Upper lobe of left lung (tissue), 6 donors: ENCODE measurements at places on chromosomes 4 and X. TPM values are rescaled to one million over a fixed set of nuclear protein-coding genes. Genes with fewer than 3 reads are reported as not detected.

GRCh38 chrX:73126240-73126639 lies 46.9 kb upstream of the PABPC1L2A start:
- no peak for DNase-seq

GRCh38 chrX:140804292-140804691 lies 94.7 kb downstream of the LINC00632 start:
- no peak for DNase-seq

DNA sequence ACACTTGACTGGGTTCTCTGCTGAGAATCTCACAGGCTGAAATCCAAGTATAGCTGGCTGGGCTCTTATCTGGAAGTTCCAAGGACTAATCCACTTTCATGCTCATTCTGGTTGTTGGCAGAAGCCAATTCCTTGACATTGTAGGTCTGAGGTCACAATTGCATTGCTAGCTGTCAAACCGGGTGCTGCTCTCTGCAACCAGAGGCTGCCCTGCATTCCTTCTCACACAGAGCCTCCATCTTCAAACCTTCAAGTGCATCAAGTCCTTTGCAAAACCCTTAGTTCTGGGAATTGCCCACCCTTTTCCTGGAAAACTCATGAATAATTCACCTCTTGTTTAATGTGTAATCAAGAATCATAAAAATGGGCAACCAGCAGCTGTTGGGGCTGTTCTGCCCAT lies 404.2 kb downstream of the KCNIP4 start:
- no peak for DNase-seq

- DNase-seq = no peak
Measured at GRCh38 chr4:157043131-157043530, 32.8 kb upstream of the GLRB start.

Gene NAP1L2
- 2.5 TPM for total RNA-seq

GRCh38 chrX:132837967-132838366 lies 120.5 kb downstream of the HS6ST2 start:
- DNase-seq = no peak

GRCh38 chr4:151955721-151956380 lies 195.0 kb upstream of the GATB start:
- no peak for DNase-seq

GRCh38 chr4:53916431-53916889 lies 147.9 kb downstream of the CHIC2 start:
- DNase-seq = no peak

Gene FGG
- 9.9 TPM for total RNA-seq

DNA sequence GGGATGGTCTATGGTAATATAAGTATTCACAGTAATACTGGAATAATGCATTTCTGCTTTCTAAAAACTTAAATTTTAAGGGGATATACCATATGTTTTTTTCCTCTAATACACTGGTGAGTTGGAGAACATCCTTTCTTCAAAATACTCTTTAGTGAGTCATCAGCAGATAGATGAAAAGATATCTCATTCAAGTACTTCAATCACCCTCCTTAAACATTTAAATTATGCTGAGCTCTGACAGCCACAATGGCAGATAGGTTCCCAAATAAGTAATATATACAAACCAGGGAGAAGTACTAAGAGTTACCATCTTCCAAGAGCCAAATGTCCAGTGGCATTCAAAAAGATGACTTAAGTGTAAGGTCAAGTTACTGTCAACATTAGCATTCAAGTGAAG lies 52.2 kb downstream of the AMMECR1 start:
- DNase-seq = no peak

- DNase-seq = no peak
Measured at GRCh38 chr4:37424753-37425152, 180.2 kb downstream of the NWD2 start.

- peak; percentile 48 for DNase-seq
Measured at GRCh38 chrX:27863809-27864208, 56.0 kb downstream of the MAGEB10 start.

Gene PAGE1
- total RNA-seq = not detected

Gene RTL9
- not detected for total RNA-seq

DNA sequence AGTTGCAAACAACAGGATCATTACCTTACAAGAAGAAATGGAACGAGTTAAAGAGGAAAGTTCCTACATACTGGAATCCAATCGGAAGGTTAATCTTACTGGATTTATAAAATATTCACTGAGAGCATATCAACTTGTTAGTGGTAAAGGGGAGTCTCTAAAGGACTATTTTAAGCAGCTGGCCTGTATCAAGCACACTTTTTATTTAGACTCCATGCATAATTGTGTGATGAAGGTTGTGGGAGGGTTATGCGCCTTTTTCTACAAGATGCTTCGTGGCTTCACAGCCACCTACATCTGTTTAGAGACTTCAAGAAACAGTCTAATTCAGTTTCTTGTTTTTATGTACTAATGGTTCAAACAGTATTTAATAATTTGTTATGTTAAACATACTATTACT lies 56.6 kb downstream of the GRSF1 start:
- DNase-seq = no peak

- no peak for DNase-seq
Measured at GRCh38 chrX:74779175-74779574, 146.1 kb downstream of the NEXMIF start.

Gene TMEM255A
- 1.5 TPM for total RNA-seq

Gene PRR32
- not detected for total RNA-seq

GRCh38 chrX:54529151-54529550 lies 868 bp upstream of the GNL3L start:
- DNase-seq = no peak

DNA sequence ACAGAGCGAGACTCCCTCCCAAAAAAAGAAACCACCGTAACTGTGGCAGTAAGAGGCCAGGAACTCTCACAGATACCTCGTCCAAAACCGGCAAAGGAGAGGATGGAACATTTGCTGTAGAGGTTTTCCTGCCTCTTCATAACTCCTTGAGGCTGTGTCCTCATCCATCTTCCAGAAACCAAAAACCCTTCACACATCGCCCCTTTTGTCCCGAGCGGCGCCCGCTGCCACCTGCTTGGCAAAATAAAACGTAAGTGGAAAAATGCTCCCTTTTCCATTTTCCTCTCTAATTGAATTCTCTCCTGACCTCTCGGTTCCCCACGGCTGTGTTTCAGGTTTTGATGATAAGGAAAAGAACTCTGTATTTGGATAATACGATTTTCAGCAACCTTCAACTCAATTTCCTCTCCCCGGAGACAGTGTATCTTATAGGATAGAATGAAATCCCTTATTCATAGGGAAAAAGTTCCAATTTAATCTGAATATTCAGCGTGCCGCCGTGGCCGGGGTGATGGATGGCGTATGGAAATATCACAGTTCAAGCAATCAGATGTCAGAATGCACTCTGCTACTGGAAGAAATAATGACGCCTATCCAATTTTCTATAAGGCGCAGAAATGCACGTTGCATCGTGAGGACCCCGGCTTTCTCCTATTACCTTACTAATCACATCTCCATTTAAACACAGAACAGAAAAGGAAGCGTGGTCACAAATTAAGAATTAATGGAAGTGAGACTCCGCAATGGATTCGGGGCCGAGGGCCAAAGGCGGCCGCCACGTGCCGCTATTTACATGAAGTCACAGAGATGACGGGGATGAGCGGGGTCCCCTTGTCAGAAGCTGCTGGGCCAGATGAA lies 5.2 kb upstream of the PPP2R3B start:
- no peak for DNase-seq

- no peak for DNase-seq
Measured at GRCh38 chr4:138702190-138702824, 313.3 kb upstream of the NOCT start.

Gene ZDHHC15
- total RNA-seq = 2.0 TPM

Gene LYAR
- 11.5 TPM for total RNA-seq

GRCh38 chr4:139557556-139558110 lies 1.6 kb upstream of the SETD7 start:
- DNase-seq = no peak

DNA sequence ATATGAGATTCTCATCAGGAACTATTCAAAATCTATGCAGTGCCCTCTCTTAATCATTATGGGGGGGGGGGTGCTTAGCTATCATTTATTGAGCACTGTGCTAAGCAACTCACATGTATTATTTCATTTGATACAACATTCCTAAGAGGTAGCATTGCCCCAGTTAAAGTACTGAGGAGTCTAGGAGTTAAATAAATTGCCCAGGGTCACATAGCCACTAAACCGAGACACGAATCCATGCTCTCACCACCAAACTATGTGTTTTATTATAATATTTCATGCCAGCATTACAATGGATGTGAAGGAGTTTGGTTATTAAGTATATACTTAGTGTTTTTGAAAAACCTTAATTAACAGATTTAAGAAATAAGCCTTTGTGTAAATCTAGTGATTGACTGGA lies 131.4 kb downstream of the CBR4 start:
- DNase-seq = no peak

Gene SHROOM2
- total RNA-seq = 22.9 TPM

Gene C1QTNF7
- 10.5 TPM for total RNA-seq

DNA sequence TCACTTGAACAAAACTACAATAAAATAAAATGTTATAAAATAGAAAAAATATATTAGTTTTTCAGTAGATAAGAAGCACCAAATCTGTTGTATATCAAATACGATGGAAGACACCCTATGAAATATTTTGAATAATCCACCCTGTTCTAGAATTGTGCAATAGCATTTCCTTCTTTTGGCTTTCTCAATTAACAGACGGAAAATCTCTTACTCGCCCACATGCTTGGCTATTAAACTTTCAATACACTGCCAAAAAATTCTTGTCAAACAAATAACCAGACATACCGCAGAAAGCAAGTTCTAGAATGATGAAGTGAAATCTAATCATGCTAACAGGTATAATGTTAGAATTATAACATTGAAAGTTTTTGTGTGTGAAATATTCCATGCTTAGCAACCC lies 671.6 kb upstream of the SLIT2 start:
- DNase-seq = no peak

DNA sequence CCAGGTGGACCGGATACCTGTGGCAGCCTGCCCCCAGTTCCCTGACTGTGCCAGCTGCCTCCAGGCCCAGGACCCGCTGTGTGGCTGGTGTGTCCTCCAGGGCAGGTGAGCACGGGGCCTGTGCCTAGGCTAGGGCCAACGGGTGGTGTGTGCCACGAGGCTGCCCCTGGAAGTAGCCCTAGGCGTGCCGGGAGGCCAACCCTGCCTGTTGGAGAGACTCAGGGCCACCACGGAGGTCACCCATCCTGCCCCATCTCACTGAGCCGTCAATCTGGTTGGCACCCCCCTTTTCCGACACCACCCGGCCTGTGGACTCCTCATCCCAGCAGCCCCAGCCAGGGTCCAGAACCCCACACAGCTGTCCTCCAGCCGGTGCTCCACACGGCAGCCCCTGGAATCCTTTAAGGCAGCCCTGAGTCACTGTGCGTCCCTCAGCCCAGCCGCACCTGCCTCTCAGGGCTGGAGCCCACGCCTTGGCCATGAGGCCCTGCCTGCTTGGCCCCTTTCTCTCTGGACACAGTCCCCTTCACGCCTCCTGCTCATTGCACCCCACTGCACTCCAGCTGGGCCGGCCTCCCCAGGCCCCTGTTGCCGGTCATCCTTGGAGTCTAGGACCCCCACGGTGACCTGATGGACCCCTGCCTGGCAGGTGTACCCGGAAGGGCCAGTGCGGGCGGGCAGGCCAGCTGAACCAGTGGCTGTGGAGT lies 5.3 kb downstream of the PLXNB3 start:
- DNase-seq = peak; percentile 49

GRCh38 chr4:140753329-140753728 lies 2.9 kb downstream of the TBC1D9 start:
- no peak for DNase-seq

GRCh38 chr4:31947101-31947500 lies 1226.9 kb downstream of the PCDH7 start:
- no peak for DNase-seq

DNA sequence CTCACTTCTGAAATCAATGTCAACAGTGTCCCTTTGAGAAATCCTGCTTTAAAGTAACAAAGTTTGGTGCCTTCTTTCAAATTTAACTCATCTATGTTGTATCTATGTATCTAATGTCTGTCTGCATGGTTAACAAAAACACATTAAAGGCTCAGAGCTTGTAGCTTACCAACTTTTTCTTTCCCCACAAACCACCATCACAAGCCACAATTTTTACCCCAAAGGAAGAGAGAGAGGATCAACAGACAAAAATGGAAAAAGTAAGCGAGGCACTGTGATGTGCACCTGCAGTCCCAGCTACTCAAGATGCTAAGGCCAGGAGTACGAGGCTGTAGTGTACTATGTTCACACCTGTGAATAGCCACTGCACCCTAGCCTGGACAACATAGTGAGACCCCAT lies 17.2 kb downstream of the ATRX start:
- no peak for DNase-seq

DNA sequence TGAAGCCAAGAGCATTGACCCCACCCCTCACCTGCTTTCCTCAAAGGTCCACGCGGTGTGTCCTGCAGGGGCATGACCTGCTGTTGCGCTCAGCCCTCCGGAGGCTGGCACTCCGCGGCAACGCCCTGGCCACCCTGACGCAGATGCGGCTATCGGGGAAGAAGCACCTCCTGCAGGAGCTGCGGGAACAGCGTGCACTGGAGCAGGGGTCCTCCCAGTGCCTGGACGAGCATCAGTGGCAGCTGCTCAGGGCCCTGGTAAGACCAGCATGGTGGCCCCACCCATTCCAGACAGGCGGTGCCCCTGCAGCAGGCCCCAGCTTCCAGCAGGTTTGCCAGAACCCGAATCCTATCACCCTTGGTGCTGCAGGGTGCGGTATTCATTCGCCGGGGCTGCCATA lies 86.0 kb downstream of the EVC start:
- peak; percentile 11 for DNase-seq

DNA sequence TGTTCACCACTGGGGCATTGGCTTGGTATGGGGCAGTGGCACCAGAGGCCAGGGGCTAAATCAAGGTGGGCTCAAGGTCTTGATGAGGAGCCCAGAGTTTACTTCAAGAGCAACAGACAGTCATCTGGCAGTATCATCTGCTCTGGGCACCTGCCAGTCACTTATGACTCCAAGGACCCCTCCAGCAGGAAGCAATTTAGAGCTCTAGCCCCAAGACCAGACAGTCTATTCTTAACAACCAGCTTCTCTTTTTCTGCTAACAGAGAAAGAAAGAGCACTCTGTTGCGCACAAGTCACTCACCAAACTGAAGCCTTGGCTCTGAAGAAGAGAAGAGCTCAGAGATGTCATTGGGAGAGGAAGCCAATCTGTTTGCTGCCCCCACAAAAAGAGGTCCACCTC lies 309.2 kb downstream of the HS3ST1 start:
- DNase-seq = no peak

- no peak for DNase-seq
Measured at GRCh38 chr4:129738175-129738574, 642.2 kb downstream of the C4orf33 start.

DNA sequence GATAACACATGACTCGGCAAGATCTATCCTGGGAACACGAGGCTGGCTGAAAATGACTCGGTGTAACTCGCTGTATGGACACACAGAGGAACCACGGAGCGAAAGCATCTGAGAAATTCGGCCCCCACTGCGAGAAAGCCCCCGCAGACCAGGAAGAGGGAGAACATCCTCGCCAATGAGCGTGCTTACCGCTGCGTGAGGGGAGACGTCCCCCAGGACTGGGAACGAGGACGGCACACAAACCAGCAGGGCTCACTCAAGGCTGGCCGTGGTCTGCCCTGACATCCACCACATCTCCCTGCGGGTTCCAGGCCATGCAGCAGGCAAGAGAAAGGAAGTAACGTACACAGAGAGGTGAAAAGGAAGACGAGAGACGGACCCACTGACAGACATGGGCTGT lies 17.6 kb upstream of the GTPBP6 start:
- no peak for DNase-seq
